HT-29 (cell line): ENCODE measurements at places on chromosomes 1 and 21. TPM values are rescaled to one million over a fixed set of nuclear protein-coding genes. Genes with fewer than 3 reads are reported as not detected.

Gene SPRR1B
- total RNA-seq = 0.57 and 1.9 TPM in 2 replicates

GRCh38 chr1:212692774-212693644, 6.6 kb downstream of the BATF3 start:
- DNase-seq = no peak

- DNase-seq = no peak
Measured at GRCh38 chr1:112676543-112676942, 2.1 kb downstream of the MOV10 start.

DNA sequence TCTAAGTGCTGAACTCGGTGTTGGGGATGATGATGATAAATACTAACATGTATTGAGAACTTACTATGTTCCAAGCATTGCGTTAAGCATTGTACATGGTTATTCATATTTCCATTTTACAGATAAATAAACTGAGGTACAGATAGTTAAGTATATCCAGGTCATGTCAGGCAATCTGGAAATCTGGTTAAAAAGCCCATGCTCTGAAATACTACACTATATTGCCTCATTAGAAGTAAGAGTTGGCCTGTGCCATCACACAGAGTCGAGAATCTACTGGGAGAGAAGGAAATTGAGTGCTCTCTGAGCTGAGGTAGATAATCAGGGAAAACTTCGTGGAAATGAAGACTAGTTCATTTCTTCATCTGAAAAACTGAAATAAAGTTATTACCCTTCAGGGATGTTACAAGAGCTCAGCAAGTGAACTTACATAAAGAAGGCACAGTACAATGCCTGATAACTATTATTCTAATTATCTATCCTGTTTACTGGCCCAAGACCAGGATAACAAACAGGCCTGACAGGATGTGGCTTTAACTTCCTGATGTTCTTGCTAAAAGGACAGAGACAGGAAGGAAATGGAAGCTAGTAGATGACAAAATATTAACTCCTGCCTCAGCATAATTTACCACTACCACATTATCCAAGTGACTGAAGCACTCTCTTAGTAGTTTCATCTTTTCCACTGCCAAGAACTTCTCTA, 85.6 kb downstream of the EPS15 start:
- DNase-seq = peak; percentile 16

GRCh38 chr21:41625428-41625827, 117.5 kb upstream of the TMPRSS2 start:
- no peak for DNase-seq

- DNase-seq = no peak
Measured at GRCh38 chr1:201683397-201683796, 144.5 kb downstream of the NAV1 start.
